ENCODE measurements at places on chromosomes 7 and 10.

GRCh38 chr7:130750755-130751154 is 16.7 kb upstream of the KLF14 start:
- no peak for DNase-seq

- DNase-seq, result peak; percentile 10
Measured at GRCh38 chr10:26269754-26270153, 53.2 kb downstream of the GAD2 start.

DNA sequence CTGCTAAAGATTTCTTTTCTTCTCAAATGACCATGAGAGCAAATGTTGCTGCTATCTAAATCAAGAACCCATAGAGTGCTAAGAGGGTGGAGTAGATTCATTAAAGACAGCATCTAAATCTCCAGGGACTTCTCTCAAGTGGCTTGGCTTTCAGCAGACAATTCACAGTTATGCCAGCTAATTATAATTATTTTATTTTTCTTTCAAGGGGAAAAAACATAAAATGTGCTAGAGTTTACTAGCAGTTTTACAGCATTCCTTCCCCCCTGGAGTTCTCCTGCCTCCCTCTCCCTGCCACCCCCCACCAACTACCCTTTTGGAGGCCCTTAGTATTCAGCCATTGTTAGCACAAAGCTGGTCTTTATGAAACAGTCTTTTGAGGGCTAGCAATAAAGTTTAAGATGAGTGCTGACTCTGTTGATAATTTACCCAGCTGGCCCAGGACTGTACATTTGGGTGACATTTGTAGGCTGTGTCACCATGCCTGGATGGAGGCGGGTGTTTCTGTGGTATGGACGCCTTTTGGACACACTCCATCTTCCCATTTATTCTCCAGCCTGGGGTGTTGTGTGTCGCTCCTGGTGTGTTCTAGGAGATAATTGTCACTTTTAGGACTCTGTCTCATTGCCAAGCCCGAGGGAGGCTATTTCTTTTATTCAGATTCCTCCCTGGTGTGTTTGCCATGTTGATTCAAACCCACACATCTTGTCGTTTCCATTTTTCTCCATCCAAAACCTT is 160.2 kb downstream of the CREB5 start:
- DNase-seq, result no peak

DNA sequence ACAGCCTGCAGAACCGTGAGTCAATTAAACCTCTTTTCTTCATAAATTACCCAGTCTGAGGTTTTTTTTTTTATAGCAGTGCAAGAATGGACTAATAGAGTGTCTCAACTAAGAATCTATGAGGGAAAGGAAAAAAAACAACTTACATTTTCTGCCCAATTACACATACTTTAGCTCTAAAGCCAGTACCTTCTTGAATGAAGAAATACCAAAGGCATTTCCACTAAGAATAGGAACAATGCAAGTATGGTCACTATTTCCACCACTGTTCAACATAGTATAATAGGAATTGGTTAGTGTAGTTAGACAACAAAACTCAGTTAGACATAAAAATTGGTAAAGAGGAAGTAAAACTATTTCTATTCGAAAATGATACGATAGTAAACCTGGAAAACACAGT is 37.6 kb downstream of the MICU1 start:
- DNase-seq, result no peak

DNA sequence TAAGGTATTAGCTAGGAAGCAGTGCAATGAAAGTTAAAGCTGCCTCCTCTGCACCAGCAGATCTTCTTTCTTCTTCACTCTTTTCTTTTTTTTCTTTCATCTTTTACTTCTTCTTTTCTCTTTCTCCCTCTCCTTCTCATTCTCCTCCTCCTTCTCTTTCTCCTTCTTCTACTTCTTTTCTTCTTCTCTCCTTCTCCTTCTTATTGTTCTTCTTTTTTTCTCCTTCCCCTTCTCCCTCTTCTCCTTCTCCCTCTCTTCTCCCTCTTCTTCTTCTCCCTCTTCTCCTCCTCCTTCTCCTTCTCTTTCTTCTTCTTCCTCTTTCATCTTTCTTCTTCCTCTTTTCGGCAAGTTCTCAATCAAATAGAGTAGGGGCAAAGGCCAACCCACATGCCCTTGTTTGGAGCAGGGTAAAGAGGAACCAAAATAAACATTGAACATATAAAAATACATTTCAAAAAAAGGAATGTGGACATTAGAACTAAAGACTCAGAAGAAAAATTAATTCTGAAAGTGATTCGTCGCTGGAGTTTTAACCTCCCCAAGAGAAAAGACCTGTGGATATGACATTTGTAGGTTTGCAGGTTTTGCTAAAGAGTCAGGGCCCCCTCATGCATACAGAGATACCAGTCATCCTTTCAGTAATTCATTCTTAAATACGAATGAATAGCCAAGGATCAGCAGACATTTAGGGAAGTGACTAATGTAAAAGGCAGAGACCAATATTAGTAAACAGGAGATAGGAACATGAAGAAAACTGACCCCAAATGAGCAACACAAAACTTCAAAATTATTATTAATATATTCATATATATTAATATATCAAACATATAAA is 93.0 kb upstream of the RSU1 start:
- no peak for DNase-seq
